Foreskin melanocyte (primary cell): ENCODE measurements at places on chromosomes 4 and X.
A peak's percentile ranks its signal among the peaks of the same experiment; 100 is the strongest.

GRCh38 chrX:2831471-2832228 lies 2.9 kb downstream of the GYG2 start:
- DNase-seq = peak; percentile 90

DNA sequence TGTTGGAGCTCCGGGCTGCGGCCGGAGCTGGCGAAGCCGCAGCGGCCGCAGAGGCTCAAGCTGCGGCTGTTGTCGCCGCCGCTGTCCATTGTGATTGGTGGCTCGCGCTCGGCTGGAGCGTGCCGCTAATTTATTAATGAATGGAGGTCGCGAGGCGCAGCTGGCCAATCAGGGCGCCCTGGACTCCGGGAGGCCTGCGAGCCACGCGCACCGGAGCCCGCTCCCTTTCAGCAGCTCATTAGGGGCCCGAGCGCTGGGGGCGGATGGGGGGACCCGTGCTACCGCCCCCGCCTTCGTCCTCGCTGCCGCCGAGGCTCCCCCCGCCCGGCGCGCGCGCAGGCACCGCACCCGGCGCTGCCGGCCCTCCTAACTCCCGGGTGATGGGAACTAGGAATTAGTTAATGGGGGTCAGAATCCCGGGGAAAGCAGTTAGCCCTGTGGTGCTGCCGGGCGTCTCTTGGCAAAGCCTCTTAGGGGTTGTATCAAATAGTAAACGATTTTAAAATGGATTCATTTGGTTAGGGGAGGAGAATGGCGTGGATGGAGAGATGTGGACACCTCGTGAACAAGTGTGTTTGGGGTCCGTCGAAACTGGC lies 589 bp upstream of the NEUROG2 start:
- DNase-seq = no peak

DNA sequence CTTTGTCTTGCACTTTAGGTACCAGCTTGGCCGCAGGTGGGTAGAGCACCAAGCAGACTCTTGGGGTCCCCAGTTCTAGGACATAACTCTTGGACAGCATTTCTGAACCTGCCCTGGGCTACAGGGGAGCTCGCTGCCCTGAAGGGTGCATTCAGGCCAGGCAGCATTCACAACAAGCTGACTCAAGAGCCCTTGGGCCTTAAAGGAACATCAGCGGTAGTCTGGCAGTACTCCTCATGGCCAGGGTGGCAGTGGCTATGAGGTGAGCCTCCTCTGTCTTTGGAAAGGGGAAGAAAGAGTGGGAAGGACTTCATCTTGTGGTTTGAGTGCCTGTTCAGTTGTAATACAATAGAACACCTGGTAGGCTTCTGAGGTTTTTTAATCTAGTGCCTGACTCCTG lies 24.8 kb upstream of the SMARCA5 start:
- no peak for DNase-seq

- no peak for DNase-seq
These were observed 199.3 kb downstream of the TMA16 start for GRCh38 chr4:163693776-163694175.

GRCh38 chr4:122882857-122883735 lies 39.3 kb downstream of the NUDT6 start:
- DNase-seq = no peak

DNA sequence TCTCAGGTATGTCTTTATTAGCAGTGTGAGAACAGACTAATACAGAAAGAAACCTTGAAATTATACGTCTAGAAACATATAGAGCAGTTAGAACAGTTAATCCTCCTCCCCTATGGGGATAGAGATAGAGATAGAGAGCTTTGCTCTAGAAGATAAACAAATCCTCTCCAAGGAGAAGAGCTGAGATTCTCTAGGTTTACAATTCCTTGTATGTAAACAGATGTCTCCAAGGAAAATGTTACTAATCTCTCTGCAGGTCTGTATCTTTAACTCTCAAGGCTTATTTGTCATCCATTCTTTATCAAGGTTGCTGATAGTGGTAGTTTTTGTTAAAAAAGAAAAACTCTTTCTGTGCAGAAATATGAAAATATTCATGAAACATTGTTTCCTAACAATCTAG lies 282.1 kb upstream of the GIMD1 start:
- DNase-seq = no peak

- DNase-seq = no peak
These were observed 21.1 kb upstream of the CD38 start for GRCh38 chr4:15757054-15757453.

DNA sequence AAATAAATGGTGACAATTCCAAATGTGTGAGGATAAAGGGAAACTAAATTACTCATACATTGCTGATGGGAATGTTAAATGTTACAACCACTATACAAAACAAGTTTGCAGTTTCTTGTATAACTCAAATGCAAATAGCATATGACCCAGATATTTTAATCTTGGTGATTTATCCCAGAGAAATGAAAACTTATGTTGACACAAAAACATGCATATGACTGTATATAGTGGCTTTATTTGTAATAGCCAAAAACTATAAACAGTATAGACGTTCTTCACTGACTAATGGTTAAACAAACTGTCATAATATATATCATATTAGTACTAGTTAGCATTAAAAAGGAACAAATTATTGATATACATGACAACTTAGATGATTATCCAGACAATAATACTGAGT lies 619.2 kb downstream of the PDHA2 start:
- DNase-seq = no peak

DNA sequence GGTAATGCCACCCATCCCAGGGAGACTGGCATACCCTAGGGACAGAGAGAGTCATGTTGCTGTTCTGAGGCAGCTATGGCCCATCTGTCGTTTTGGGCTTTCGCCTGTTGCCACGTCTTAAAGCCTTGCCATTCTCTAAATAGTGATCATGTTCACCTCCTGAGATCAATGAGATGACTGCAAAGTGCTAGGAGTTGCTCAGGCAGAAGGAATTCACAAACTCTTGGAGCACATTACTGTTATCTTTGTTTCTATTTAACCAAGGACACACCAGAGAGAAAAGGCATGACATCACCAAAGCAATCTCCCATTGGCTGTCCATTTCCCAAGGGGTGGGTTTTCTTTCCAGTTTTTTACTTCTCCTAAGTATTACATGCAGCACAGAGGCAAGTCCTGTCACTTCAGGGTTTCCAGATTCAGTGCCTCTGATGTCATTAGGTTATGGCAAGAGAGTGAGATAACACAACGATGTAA lies 37.1 kb upstream of the SETD7 start:
- no peak for DNase-seq

- DNase-seq = no peak
These were observed 23.9 kb downstream of the HTT start for GRCh38 chr4:3098346-3098745.

DNA sequence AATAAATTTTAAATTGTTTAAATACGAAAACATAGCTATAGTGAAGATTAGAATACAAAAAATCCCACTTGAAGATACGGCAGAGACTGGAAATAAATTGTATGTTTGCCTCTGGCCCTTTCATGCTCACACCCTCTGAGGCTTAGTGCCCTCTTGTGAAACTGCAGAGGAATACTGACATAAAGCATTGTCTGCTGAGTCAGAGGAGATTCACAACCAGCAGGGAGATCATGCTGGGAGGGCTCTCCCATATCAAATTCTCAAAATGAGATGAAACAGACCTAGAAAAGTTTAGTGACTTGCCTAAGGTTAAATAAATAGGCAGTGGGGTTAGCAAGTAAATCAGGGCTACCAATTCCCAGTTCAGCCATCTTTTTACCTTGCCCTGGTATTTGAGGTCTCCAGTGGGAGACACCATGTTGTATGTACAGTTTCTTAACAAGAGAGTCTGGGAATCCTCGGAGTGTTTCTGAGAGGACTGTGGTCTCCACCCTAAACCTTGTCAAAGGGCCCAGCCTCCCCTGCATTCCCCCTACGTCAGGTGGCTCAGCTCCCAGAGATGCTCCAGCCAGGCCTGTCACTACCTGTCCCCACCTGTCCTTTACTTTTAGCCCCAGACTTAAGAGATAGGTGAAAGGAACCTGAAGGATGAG lies 581.4 kb upstream of the DIPK2B start:
- no peak for DNase-seq

GRCh38 chr4:169658975-169659715 lies 38.8 kb downstream of the CLCN3 start:
- no peak for DNase-seq

- no peak for DNase-seq
These were observed 33.7 kb downstream of the RBM47 start for GRCh38 chr4:40595981-40596380.

DNA sequence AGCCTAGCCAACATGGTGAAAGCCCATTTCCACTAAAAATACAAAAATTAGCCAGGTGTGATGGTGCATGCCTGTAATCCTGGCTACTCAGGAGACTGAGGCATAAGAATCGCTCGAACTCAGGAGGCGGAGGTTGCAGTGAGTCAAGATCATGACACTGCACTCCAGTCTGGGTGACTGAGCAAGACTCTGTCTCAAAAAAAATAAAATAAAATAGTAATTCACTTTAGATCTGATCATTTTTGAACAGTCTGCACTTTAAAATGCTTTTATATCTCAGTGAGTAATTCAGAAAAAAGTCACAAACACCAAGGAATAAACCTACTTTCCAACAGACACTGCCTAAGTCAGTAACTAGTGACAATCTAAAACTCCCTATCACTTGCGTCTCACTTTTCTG lies 25.6 kb upstream of the CORIN start:
- no peak for DNase-seq

GRCh38 chr4:186807808-186808629 lies 84.4 kb upstream of the FAT1 start:
- no peak for DNase-seq

GRCh38 chr4:6513678-6514077 lies 41.3 kb upstream of the PPP2R2C start:
- DNase-seq = no peak

DNA sequence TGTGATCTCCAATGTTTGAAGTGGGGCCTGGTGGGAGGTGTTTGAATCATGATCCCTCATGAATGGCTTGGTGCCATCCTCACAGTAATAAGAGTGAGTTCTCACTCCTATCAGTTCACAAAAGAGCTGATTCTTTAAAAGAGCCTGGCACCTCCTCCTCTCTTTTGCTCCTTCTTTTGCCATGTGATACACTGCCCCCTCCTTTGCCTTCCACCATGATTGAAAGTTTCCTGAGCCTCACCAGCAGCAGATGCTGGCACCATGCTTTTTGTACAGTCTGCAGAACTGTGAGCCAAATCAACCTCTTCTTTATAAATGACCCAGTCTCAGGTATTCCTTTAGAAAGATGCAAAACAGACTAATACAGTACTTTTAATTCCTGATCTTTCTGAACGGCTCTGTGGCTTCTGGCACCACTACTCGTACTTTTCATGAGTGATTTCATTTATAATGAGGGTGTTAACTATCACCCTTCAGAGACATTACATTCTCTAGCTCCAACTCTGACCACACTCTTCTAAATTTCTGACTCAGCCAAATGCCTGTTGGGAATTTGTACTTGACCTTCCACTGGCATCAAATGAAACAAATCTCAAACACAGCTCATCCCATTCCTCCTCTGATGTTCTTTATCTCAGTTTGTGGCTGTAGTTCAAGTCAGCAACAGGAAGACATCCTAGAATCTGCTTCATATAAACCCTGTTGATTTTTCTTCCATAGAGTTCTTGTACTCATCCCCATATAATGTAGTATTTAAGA lies 4.2 kb downstream of the UFSP2 start:
- peak; percentile 57 for DNase-seq

- no peak for DNase-seq
These were observed 403.7 kb downstream of the MID1IP1 start for GRCh38 chrX:39204945-39205344.

DNA sequence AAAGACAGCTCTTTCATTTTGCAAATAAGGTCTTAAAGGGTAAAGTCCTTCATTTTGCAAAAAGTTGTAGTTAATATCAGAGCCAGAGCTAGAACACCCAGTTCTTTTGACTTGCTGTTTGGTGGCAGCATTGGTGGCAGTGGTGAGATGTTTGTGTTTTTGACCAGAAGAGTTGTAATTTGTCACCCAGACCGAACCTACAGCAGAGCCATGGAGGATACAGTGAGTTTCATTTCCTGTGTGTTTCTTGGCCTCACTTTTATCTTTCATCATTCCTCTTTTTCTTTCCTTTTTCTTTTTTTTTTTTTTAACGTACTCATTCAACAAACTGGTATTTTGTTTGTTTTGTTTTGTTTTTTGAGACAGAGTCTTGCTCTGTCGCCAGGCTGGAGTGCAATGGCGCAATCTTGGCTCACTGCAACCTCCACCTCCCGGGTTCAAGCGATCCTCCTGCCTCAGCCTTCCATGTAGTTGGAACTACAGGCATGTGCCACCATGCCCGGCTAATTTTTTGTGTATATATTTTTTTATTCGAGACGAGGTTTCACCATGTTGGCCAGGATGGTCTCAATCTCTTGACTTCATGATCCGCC lies 116.4 kb downstream of the AFF1 start:
- no peak for DNase-seq

GRCh38 chrX:475926-476723 lies 89.4 kb upstream of the PPP2R3B start:
- no peak for DNase-seq

DNA sequence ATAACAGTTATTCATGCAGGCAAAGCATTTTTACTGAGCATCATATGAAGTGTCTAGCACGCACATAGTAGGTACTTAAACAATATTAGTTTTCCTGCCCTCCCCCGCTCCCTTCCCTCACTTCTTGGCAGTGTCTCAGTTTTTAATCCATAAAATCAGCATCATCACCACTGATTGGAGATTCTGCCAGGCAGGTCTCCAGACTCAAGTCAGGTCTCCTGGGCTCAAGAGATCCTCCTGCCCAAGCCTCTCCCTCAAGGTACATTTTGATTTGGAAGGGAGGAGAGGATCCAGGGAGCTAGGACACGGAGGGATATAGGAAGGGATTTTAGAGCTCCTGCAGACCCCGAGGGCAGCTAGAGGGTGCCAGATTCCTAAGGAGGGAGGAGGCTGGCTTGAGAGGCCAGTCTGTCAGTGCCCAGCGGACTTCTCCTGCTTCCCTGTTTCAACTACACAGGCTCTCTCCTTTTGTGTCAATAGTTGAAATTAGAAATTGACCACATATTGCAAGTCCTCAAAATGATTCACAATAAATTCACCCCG lies 4.4 kb upstream of the FAT1 start:
- DNase-seq = peak; percentile 12

DNA sequence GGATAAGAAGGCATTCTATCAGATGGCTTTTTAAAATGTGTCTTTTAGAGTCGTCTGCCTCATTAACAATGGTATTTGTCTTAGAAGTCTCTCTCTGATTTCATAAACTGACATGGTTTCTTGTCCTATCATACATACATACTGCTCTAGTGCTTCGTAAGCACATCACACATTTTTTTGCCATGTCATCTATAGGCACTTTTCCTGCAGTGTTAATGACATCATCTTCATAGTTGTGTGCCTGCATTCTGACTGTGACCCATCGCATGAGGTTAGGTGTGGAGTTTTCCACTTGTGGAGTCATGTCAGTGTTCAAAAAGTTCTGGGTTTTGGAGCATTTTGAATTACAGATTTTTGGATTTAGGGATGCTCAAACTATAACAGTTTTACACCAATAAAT lies 361.6 kb upstream of the SPOCK3 start:
- DNase-seq = no peak
